SK-N-SH treated with all-trans-retinoic acid at 6 μM for 48 hours (cell line): ENCODE measurements at places on chromosomes 16 and 17.

GRCh38 chr17:56521414-56522141 lies 71.9 kb upstream of the NOG start:
- ATAC-seq: peak; percentile 51

DNA sequence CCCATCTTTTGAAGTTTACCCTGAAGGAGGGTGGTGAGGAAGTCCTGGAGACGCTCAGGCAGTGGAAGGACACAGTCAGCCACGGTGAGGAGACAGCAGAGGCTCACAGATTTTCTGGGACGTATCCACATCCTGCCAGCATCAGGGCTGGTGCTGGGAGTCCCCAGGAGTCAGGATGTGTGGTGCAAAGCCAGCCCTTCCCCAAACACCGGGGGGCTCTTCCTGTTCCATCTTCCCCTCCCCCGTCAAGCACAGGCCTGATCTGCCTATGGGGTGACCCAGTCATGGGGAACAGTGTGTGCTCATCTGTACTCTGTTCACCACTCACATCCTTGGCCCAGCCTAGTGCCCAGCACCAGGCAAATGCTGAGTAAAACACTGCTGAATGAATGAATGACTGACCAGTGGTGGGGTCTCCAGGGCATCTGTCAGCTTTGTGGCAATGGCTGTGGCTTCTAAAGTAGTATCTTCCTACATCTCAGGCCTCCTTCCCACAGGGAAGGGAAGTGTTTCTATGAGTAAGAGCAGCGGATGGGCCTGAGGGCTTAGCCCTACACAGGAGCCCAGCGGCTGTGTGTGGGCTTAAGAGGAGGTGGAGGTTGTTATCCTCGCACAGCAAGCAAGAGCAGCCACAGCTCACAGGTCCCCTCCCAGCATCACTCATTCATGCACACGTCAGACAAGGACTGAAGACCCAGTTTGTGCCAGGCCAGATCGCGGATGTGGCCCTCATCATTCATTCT lies 23.3 kb downstream of the NOS2 start:
- ATAC-seq: no peak

DNA sequence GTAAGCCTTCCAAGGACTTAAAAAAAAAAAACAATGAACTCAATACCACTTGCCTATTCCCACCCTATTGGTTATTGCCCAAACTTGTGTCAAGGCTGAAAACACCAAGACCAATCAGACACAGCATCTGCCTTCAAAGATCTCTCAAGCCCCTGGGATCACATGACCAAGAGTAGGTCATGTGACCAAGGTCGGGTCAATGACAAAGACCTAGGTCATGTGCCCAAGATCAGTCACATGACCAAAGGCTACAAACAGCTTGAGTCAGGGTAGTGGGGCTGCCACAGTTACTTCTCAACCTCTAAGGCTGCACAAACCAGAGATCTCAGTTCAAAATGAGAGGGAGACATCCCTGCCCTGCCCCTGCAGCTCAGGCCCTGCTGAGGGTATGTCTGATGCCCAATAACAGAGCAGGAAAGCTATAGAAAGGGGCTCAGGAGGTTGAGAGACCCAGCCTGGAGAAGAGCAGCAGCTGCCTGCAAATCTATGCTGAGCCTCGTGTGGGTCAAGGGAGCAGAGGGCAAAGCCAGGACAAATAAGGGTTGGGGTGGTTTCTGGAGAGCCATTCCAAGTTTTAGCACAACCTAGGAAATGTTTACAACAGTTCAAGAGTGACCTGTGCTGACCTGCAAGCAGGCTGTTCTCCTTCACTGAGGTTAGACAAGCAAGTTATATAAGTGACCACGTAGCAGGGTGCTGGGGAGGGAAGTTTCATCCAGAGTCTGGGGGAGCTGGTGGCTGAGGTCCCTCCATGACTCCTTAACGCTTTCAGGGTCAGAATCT lies 48.8 kb downstream of the PIMREG start:
- ATAC-seq: no peak

DNA sequence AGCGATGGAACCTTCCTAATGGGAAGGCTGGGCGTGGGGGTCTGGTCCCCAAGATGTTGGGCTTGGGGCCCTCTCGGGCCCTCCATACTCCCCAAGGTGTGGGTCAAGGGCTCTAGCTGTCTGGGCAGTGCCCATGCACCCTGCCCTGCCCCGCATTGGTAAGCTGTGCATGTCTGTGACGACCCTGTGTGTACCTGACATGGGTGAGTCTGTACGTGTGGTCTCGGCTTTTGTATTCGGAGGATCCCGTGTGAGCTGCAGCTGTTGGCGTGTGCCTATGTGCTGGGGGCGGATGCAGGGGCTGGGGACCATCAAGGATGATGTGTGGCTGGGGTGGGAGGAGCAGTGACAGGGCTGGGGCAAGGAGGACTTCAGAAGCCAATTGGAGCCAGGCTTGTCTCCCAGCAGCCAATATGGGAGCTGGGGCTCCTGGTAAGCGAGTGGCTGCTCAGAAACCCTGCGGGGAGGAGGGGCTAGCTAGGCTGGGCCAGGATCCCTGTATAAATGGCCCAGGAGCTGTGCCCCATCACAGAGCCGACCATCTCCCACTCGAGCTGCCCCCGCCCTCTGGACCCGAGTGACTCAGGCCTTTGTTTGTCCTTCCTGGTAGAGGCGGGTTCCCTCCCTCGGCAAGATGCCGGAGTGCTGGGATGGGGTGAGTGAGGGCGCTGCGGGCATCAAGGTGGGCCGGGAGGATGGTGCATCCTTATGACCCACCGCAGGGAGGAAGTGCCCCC lies at the start of gene NDRG4:
Gene NDRG4 (plus strand): TSS at position 529 of the 737 bp plus-strand sequence. CDS start 106 bp downstream, at position 635.
- peak; percentile 91 for ATAC-seq

DNA sequence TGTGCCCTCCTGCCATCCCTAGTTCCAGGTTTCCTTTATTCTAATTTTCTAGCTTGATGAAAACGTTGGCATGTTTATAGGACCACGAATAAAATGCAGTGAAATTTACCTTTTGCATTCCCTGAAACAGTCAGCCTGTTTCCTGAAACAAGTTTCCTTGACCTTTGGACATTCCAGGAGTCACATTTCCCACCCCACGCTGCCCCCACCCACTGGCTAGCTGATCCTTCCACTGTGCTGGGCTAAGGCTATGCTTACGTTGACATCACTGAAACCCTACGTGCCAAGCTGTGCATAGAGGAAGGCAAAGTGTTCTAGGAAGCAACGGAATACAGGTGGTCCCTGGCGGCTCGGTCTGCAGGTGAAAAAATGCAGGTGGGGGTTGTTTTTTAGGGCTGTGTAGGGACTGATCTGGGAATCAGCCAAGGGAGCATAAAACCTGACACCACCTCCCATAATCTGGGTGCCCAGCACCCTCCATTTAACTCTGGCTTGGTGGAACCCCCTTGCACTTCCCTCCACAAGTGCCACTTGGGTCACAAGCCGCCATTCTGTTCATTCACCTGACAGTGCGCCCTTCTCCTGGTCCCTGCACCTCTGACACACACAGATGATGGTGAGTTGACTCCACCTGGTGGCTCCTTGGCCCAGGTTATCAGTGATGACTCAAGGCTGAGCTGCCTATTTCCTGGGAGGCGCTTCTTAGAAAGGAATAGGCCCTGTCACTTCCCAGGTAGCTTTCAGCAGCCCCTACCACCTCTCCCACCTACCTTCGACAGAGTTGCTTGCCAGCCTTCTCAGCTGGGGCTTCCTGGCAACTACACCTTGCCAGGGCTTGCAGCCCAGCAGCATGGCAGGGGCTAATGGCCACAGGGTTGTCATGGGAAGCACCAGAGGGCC lies 83.7 kb downstream of the N4BP1 start:
- peak; percentile 85 for ATAC-seq

DNA sequence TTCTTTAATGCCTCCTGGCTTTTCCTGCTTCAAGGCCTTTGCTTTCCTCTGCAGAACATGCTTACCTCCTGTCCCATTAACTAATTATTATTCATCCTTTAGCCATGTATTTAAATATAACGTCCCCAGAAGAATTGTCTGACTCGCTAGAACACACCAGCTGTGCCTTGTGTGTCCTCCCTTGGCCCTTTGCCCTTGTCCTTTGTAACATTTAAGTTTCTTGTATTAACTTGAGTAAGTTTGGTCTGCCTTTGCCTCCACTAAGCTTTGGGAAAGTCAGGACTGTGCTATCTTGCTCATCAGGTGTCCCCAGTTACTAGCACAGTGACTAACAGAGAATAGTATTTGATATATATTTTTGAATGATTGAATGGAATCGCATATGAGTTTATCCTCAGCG lies 29.6 kb upstream of the ABCA9 start:
- no peak for ATAC-seq

DNA sequence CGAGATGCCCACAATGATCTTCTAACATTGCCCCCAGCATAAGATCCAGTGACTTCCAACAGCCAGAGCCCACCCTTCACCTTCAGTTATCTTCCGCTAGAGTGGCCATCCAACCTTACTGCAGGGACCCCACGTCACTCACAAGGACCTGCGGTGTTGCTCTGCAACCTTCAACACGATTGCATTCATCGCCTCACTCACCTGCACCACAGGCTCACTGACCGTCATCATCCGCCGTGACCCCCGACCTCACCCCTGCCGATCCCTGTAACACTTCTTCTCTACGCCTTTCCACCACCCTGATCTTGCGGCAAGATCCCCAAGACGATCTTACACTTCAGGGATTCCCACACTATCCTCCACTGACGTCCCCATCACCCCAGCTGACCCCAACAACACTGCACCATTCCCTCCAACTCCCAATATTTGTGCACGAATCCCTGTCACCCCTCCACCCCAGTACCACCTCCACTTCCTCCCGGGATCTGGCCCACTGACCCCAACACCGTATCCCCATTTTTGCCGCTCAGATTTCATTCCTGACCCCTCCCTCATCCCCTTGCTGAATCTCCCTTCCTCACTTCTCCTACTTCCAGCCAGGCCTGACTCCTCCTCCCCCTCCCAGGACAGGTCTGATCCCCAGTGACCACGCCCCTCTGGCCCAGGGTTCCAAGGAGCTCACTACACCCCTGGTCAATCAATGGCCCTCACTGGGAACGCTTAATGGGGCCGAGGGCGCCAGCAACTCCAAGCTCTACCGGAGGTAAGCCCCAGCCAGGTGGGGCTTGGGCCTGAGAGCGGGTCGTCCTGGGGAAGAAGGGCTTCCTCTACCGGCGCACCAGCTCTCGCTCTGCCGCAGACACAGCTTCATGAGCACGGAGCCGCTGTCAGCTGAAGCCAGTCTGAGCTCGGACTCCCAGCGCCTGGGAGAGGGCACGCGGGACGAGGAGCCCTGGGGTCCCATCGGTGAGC lies 7.6 kb downstream of the RUNDC3A start:
- ATAC-seq: no peak; the same call in 2 of the 3 replicates

- ATAC-seq: no peak
These were observed 22.2 kb upstream of the DNAH17 start for GRCh38 chr17:78599419-78599818.

DNA sequence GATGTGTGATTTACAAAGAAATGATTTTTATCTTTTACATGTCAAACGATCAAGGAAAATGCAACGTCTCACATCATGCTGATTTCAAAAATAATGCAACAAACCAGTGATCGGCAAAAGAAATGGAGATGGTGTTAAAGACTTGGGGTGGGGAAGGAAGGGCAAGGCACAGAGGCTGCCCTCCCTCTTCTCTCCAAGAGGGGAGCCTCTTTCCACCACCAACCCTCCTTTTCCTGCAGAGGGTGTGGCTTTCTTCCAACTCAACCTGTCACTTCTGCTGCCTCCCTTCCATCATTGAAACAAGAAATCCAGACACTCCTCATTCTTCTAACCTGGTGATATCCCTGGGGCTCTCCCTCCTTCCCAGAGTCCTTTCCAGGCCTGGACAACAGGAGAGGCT lies 320.8 kb downstream of the SLC39A11 start:
- ATAC-seq: no peak

DNA sequence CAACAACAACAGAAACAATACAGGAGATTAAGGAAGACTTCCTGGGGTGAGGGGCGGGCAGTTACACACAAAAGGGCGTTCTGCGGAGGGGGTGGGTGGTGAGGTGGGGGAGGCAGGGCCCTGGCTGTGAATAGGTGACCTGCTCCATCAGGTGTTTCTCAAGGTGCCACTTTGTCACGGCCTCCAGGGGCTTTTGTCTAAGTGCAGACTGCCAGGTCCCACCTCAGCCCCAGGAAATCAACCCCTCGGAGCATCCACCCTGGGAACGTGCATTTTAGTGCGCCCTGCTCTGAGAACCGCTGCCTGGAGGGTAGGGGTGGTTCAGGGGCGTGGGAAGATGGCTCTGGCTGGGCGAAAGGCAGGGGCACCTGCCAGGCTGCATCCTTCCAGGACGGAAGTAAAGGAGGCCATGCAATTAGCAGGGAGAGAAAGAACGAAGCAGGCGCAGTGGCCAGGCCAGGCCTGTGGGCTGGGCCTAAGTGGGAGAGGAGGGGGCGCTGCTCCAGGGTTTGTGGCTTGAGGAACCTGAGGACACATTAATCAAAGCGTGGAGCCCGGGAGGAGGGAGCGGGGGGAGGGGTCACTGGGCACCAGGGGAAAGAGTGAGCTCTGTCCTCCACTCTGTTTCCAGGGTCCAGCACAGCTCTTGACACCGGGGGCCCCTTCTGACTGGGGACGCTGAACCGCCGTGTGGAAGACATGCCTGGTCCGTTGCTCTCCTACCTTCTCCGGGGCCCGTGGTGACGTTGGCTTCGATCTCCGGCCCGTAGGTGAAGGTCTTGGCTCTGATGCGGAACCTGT lies 49.4 kb upstream of the CDC42EP4 start:
- no peak for ATAC-seq

DNA sequence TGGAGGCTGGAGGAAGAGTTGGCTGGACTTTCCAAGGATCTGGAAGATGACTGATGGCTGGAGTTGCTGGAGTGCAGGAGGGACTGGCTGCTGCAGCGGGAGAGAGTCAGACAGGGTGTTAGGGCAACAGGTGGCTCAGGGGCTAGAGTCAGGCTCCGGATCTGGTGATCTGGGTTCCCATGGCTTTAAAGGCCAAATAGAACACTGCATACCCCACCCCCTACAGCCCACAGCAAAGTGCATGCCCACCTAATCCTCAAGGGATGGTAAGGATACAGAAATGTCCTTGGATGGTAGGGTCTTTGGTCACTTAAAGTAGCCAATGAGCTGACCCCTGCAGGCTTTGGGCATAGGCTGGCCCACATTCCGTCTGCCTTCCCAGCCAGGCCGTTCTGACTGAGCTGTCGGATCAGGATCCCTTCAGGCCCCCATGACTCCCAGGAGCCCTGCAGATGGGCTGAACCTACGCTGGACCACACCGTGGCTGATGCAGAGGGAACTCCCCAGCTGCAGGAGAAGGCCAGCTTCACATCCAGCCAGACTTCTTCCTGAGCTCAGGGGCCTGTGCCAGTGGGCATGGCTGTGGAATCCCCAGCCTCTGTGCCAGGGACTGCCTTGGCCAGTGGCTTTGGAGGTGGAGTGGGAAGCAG lies 13.9 kb downstream of the TNS4 start:
- ATAC-seq: no peak

DNA sequence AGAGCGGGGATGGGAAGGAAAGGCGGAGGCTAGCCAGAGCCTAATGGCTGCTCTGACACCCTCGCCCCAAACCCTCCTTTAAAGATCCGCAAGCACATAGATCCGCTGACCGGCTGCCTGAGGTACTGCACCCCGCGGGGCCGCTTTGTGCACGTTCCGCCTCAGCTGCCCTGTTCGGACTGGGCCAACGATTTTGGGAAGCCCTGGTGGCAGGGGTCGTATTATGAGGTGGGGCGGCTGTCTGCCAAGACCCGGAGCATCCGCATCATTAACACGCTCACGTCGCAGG lies 663 bp downstream of the CYB5D1 start:
- peak; percentile 32 for ATAC-seq
